Activated naive CD8-positive, alpha-beta T cell treated with anti-CD3 and anti-CD28 coated beads for 36 hours (primary cell): ENCODE measurements at places on chromosomes 2 and 18. TPM values are rescaled to one million over a fixed set of nuclear protein-coding genes. Genes with fewer than 3 reads are reported as not detected.

DNA sequence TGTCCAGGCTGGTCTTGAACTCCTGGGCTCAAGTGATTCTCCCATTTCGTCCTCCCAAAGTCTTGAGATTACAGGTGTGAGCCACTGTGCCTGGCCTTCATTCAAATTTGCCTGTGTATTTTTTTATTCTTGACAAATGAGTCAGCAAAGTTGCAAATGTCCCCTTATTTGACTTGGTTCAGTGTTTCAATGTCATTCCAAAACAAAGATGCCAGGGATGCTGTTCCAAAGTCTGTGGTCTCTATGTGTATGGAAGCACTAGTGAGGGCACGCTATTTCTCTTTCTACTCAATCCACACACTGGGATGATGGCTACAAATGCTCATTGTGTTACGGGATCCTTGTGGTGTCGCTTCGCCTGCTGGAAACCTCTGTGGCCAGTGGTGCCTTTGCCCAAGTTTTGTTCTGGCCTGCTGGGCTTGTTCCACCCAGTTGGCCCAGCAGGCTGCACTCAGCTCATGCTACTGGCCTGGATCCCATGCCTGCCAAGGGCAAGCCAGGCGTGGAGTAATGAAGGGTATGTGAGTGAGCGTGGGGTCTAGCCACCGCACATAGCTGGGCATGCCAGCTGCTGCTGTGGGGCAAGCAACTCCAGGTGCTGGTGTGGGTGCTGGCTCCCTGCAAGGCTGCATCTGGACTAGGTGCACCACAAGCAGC is 35.6 kb downstream of the FBXO48 start:
- no peak for DNase-seq
- H3K27ac ChIP-seq: no peak overlapping the region
- H3K4me1 ChIP-seq: peaks cover 5% of the 10 kb centered on the region
- no peaks in the 10 kb centered on the region for H3K36me3 ChIP-seq
- H3K27me3 ChIP-seq: no peaks in the 10 kb centered on the region

DNA sequence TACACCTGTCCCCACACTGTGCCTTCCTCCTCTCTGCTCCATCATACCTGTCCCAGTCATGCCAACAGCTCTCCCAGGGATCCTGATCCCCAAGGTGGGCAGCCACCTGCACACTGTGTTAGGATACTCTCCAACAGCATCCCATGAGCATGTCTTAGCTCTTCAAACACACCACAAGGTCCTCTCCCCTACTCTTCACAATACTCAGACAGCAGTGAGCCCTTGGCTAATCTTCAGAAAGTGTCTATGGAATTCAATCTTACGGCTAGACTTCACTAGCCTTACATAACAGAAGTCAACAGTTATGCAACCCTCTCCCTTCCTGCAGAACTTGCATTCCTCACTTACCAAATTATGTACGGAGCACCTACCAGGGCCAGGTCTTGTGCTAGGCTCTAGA is 79.9 kb downstream of the MYO5B start:
- H3K27me3 ChIP-seq: peaks cover 11% of the 10 kb centered on the region
- no peaks in the 10 kb centered on the region for H3K36me3 ChIP-seq
- no peak for DNase-seq
- no peak overlapping the region for H3K27ac ChIP-seq
- H3K4me3 ChIP-seq: no peak overlapping the region

- no peak overlapping the region for H3K27ac ChIP-seq
- H3K4me3 ChIP-seq: no peak overlapping the region
- no peaks in the 10 kb centered on the region for H3K27me3 ChIP-seq
Observed at GRCh38 chr2:168149986-168150385, 97.4 kb downstream of the STK39 start.

DNA sequence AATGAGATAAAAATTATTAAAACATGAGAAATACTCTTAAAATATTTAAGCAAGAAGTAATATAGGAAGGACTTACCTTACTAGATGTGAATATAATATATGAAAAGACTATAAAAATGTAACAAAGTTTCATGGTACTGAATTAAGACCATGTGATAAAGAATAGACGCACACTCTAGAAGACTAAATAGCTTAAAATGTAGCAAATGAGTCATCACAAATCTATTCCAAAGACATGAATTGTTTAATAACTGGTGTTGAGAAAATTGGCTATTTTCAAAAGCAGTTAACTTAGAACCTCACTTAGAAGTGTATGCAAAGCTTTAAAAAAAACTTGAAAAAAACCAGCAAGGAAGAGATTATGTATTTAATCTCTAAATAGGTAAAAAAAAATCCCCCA is 64.1 kb downstream of the POLE4 start:
- no peak overlapping the region for H3K4me3 ChIP-seq
- H3K27ac ChIP-seq: no peak overlapping the region
- H3K4me1 ChIP-seq: no peaks in the 10 kb centered on the region
- no peaks in the 10 kb centered on the region for H3K27me3 ChIP-seq
- no peak for DNase-seq

GRCh38 chr18:73891572-73892421 is 255.8 kb downstream of the FBXO15 start:
- peaks cover 3% of the 10 kb centered on the region for H3K27me3 ChIP-seq
- H3K27ac ChIP-seq: no peak overlapping the region
- H3K36me3 ChIP-seq: no peaks in the 10 kb centered on the region
- no peak overlapping the region for H3K4me3 ChIP-seq
- no peaks in the 10 kb centered on the region for H3K4me1 ChIP-seq

DNA sequence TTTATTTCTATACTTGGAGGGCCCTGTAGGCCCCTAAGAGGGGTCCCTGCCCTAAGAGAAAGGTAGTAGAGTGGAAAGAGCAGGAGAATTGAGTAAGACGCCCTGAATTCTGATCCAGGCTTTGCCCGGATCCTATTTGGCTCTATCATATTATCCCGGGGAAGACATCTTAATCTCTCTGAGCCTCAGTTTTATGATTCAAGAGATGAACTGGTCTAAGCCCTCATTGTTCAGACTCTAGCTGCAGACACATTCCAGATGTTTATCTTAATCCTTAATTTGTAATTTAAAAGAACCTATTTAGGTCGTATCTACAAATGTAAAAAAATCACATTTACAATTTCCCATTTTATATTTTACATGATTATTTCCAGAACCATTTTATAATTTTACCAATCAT is 220.1 kb downstream of the AGPS start:
- no peak overlapping the region for H3K4me3 ChIP-seq
- H3K36me3 ChIP-seq: peaks cover 5% of the 10 kb centered on the region
- no peaks in the 10 kb centered on the region for H3K4me1 ChIP-seq
- H3K27ac ChIP-seq: no peak overlapping the region
- H3K27me3 ChIP-seq: peaks cover 3% of the 10 kb centered on the region

DNA sequence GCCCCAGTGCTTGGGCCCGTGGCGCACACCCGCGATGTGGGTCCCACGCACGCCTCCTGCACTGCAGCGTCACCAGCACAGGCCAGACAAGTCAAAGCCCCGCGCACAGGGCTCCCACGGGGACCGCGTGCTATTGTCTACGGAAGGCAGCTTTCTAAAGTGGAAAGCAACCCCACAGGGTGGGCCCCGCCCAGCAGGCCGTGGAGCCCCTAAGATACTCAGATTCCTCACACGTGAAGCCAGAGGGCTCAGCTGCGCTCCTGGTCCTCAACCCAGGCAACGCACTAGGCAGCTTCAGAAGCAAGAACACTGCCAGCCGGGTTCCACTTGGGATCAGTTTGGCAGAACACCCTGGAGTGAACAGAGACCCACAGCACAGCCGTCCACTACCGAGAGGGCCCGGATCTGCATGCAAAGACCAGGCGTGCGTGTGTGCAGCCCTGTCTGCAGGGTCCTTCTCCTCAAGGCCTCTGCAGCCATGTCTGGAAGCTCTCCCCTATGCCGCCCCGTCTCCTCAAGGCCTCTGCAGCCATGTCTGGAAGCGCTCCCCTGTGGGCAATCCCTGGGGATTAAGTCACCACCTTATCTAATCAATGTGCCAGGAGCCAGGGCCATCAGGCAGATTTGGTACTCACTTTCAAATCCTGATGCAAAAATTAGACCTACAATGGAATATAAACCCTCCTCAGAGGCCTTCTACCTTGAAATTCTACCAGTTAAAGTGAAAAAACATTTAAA is 231.3 kb downstream of the HDAC4 start:
- no peaks in the 10 kb centered on the region for H3K27me3 ChIP-seq
- no peak overlapping the region for H3K4me3 ChIP-seq
- no peak overlapping the region for H3K27ac ChIP-seq

Gene CLEC4F
- total RNA-seq: not detected

Gene TIGD1
- 7.0 TPM for total RNA-seq

Gene CHRNG
- total RNA-seq: not detected

Gene NTSR2
- total RNA-seq: not detected

Gene SMCHD1
- total RNA-seq: 85.1 TPM

Gene CCDC121
- total RNA-seq: 0.60 TPM

Gene EVX2
- not detected for total RNA-seq

Gene CNDP1
- not detected for total RNA-seq
